ENCODE measurements at places on chromosomes 5 and 9. TPM values are rescaled to one million over a fixed set of nuclear protein-coding genes. Genes with fewer than 3 reads are reported as not detected.

ARHGEF37 gene
- total RNA-seq, result 0.73 TPM

FSD1L gene
- total RNA-seq, result 2.4 TPM

TLR4 gene
- 0.10 TPM for total RNA-seq

SELENOP gene
- total RNA-seq, result 0.39 TPM

PTRH1 gene
- 10.4 TPM for total RNA-seq

Measured in naive thymus-derived CD4-positive, alpha-beta T cell (primary cell).